ENCODE measurements at places on chromosomes 3 and 15.

GRCh38 chr3:58471025-58471887 is 20.6 kb upstream of the KCTD6 start:
- no peak for DNase-seq

GRCh38 chr3:32456429-32457130 is 46.1 kb downstream of the CMTM6 start:
- DNase-seq, result no peak

DNA sequence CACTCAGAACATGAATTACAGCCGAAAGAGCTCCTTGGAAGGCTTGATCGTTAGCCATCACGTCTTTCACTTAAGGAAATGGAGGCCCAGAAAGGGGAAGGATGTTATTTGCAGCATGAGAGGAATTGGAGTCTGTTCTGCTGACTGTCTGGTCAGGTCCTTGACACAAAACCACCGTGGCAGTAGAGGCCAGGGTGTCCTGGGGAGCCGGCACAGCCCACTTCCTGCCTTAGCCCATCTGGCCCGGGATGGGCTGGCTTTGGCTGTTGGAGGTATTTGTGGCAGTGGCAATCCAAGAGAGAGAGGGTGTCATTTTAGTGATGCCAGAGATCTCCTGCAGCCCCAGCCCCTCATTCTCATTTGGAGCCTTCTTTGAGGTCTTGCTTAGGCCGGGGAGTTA is 37.4 kb downstream of the ST6GAL1 start:
- no peak for DNase-seq

DNA sequence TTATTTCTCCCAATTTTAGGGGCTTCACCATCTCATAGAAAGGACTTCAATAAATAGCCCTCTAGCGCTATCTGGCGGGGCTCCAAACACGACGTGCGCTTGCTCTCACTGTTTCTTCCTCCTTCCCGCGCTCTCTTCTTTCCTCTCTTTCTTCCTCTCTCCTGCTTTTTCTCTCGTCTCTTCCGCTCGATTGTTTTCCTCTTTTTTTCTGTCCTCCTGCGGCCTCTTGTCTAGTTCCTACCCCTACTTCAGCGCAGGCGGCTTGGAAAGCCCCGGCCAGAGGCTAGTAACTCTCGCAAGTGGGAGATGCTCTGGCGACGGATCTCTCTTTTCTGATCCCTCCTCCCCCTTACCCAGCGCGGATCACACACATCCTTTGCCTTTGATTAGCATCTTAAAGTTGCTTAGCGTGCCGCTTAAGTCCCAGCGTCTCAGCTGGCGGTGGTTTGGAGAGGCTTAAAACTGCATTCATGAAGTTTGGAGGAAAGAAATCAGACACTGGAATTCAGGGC is 6.2 kb upstream of the MEIS2 start:
- peak; percentile 65 for DNase-seq

- no peak for DNase-seq
These were observed 73.1 kb downstream of the RAB11A start for GRCh38 chr15:65942436-65942835.

GRCh38 chr15:79981831-79982455 is 10.9 kb upstream of the BCL2A1 start:
- no peak for DNase-seq

All from left hindlimb (tissue), 1 donor.